CD4-positive, CD25-positive, alpha-beta regulatory T cell (primary cell): ENCODE measurements at places on chromosomes 1 and 21.
A peak's percentile ranks its signal among the peaks of the same experiment; 100 is the strongest.

DNA sequence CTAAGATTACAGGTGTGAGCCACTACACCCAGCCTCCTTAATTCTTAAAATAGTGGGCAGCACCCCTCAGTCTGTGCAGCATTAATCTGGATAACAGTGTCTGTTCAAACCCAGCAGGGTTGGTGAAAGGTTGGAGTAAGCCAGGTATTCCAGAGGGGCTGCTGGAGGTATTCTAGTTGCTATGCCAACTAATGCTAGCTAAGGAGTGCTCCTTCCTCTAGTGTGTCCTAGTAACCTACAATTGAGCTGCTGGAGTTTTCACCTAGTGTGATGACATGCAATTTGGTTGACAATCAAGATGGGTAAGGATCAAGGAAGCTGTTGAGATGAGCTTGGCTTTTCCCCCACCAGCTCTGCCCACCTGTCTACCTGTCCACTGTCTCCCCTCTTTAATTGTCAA lies 100.2 kb upstream of the IPO9 start:
- no peaks in the 10 kb centered on the region for H3K27me3 ChIP-seq
- H3K4me3 ChIP-seq, result no peak overlapping the region
- no peak overlapping the region for H3K27ac ChIP-seq
- no peaks in the 10 kb centered on the region for H3K36me3 ChIP-seq

- no peaks in the 10 kb centered on the region for H3K4me1 ChIP-seq
- H3K27ac ChIP-seq, result no peak overlapping the region
- no peak overlapping the region for H3K4me3 ChIP-seq
- no peaks in the 10 kb centered on the region for H3K27me3 ChIP-seq
- H3K36me3 ChIP-seq, result no peaks in the 10 kb centered on the region
Measured at GRCh38 chr1:169201084-169201619, 94.7 kb downstream of the ATP1B1 start.

GRCh38 chr1:64769482-64769881 lies 24.6 kb downstream of the RAVER2 start:
- H3K36me3 ChIP-seq, result no peaks in the 10 kb centered on the region
- no peak for DNase-seq
- H3K4me1 ChIP-seq, result no peaks in the 10 kb centered on the region
- no peaks in the 10 kb centered on the region for H3K27me3 ChIP-seq

DNA sequence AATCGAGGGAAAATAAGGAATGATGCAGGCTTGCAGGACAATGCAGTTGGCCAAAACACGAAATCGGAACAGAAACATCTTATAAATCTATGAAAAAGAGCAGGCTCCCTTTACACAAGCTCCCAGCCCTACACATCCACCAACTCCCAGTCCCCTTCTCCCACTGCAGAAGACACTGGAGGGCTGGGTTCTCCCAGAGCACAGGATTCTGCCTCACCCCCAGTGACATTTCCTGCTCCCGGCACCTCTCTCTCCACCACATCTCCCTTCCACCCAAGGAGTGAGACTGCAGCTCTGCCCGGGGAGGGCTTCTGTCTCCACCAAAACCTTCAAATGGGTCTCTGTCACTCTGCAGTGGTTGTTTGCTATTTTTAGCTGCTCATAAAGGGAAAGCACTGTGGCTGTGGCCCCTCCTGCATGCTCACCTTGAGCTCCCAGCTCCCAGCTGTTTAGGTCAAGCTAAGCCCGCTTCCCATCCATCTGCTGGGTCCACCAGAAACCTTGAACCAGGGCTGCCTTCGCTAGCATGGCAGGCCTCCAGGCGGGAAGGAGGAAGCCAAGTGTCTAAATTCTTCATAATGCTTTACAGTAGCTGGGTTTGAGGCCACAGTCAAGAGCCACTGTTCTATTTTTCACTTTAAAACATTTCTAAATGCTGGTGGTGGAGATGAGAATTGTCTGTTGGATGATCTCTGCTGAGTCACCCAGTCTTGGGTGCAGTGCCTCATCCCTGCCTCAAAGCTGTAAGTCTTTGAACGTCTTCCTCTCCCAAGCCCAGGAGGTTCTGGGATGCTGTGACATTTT lies 3.3 kb upstream of the C2CD2 start:
- H3K4me1 ChIP-seq, result no peaks in the 10 kb centered on the region
- no peak overlapping the region for H3K4me3 ChIP-seq
- no peaks in the 10 kb centered on the region for H3K36me3 ChIP-seq
- peaks cover 8% of the 10 kb centered on the region for H3K27me3 ChIP-seq
- peak; percentile 27 for DNase-seq
- H3K27ac ChIP-seq, result no peak overlapping the region

DNA sequence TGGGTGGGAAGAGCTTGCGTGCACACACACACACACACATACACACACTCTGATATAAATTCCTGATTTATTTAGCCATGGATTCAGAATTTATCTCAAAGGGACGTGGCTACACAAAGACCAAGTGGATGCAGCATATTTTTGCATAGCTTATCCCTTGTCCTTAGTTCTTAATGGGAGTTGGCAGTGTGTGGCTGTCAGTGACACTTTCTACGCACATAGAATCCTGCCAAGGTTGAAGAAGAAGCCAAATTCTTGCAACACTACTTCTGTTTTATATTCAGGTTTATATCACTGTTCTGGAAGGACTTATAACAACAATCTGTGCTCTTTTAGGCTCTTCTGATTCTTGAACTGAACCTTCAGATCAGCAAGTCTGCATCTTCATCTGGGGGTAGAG lies 292.7 kb downstream of the CAMTA1 start:
- no peaks in the 10 kb centered on the region for H3K36me3 ChIP-seq
- DNase-seq, result no peak
- no peaks in the 10 kb centered on the region for H3K4me1 ChIP-seq
- no peak overlapping the region for H3K4me3 ChIP-seq
